ENCODE measurements at places on chromosomes 2 and 18.

GRCh38 chr2:39499336-39499735 is 62.3 kb upstream of the MAP4K3 start:
- DNase-seq, result no peak

DNA sequence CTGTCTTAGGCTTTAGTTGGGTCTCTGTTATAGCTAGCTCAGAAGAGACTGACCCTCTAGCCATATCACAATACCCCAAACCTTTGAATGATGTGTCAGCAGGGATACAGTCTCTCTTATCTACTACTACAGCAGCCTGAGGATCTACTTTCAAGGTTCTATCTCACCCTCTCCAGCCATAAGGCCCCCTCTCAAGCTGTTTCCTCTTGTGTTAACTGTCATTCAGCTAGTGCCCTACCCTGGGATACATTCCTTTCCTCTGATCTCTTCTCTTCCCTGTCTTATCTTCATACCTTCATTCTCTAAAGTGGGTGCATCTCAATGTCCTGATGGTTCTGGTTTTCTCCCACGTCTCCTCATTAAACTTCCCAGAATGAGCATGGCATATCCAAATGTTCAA is 434.7 kb downstream of the NRXN1 start:
- DNase-seq, result no peak

- DNase-seq, result no peak
These were observed 245.9 kb downstream of the METTL4 start for GRCh38 chr18:2325308-2325849.

DNA sequence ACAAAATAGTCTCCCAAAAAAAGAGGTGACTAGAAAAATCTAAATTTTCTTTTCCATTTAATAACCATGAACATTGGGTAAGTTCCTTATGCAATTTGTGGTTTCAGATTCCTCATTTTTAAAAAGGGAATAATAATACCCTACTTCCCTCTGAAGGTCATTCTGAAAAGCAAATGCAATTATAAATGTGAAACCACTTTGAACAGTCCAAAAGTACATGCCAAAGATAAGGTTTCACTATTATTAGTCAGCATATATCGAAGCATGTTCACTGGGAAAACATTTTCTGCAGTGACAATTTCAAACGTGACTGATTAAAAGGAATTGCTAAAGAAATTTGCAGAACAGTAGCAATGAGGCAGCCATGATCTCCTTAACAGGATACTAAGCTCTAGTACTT is 100.1 kb upstream of the RNF152 start:
- DNase-seq, result peak; percentile 89

DNA sequence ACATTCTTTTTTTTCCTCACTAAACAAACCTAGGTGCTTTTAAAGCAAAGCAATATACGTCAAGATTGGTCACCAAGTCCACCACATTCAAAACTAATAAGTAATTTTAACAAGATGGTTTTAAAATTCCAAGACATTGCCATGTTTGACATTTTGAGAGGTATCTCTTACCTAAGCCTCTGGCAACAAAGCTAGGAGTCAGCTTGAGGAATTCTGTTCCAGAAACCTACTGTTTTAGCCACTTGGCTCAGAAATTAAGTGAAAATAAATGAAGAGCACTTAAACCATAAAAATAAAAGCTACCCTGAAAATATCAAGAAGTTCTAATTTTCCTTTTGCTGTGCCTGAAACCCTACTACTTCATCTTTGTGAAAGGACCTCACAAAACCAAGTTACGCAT is 30.0 kb upstream of the CHMP3 start:
- DNase-seq, result no peak

DNA sequence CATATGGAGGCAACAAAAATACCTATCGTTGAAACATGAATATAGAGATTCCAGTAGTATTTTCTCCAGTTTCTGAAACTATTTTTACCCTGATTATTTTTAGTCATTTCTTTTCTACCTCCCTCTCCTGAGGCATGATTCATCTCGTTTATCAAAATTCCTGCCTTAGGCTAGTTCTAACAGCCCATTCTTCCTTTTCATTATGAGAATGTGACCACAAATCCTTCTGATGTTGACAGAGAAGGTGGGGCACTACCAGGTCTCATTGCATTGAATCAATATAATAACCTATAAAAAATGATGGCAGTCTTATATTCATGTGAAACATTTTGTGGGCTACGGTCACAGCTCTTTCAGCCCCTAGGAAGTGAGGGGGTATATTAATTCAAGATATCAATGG is 406.5 kb upstream of the UBE2E3 start:
- no peak for DNase-seq

GRCh38 chr2:209696836-209697711 is 74.6 kb upstream of the UNC80 start:
- DNase-seq, result no peak

DNA sequence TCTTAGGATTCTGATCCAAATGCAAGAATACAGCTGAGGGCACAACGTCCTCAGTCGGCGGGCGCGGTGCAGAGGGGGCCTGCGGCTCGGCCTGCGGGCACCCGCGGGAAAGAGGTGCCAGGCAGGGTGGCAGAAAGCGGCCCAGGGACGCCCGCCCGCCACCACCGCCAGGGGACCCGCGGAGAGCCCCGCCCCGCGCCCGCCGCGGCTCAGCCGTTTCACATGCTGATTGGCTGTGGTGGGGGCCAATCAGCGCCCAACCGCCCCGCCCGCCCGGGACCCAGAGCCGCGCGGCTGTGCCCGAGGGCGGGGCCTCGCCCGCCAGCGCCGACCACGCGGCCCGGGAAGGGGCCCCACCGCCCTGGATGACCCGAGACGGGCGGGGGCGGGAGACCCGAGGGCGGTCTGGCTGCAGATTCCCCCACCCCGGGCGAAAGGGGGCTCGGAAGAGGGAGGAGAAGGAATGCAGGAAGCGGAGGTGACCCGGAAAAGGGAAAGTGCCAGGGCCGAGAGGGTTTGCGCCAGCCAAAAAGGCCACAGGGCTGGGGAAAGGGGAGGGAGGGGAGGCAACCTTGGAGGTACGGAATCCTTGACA is 8.0 kb downstream of the IRS1 start:
- peak; percentile 89 for DNase-seq

- DNase-seq, result no peak
These were observed 9.7 kb upstream of the SNED1 start for GRCh38 chr2:240988571-240989271.

DNA sequence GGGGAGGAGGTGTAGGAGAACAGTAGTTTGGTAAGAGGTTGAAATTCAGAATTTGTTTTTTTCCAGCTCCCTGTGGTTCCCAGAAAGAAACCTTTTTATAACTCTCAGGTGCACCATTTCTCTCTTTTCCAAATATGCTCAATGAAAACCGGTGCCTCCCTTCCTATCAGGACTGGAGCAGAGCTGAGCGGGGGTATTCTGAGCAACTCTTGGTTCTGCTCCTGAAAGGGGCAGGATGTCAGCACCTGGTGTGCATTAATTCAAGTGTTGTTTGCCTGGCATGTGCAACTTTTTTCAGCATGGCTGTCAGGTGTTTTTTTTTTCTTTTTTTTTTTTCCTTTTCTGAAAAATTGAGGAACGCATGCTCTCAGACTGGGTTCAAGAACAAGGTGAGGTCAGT is 74.1 kb downstream of the MAPK4 start:
- no peak for DNase-seq

- no peak for DNase-seq
These were observed 25.5 kb upstream of the SLC1A4 start for GRCh38 chr2:64963719-64964118.

DNA sequence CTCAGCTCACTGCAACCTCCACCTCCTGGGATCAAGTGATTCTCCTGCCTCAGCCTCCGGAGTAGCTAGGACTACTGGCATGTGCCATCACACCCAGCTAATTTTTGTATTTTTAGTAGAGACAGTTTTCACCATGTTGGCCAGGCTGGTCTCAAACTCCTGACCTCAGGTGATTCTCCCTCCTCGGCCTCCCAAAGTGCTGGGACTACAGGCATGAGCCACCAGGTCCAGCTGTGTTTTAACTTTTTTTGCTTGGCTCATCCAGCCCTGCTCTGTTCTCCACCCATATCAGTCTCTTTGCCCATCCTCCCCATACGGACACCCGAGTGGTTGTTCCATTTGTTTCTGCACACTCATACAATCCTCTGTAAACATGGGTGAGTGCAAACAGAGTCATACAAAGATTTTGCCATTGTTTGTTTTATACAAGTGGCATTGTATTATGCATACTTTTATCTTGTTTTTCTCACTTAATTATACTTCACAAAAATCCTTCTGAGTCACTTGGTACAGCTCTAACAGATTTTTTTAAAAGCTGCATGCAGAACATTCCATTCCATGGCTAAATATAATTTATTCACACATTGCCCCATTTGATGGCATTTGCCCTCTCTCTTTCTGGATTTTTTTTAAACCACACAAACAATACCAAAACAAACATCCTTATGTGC is 5.3 kb downstream of the APOB start:
- DNase-seq, result no peak

- no peak for DNase-seq
These were observed 16.1 kb upstream of the OTOS start for GRCh38 chr2:240156435-240157146.

GRCh38 chr2:48442610-48443360 is 87.2 kb upstream of the STON1 start:
- no peak for DNase-seq

DNA sequence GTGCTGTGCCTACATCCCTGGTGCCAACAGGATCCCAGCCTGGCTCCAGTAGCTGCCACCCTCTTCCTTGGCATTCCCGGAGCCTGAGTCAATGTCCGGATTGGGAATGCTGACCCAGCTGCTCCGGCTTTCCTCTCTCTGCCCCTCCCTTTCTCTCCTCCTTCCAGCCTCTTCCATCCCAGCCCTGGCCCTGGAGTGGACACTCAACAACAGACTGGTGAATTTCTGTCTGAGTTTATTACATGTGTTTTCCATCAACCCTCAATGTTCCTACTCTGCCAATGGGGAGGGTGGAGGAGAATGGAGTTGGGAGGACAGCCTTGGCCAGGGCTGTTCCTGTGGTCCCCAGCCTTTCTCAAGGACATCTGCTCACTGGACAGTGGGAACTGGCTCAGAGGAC is 917 bp upstream of the PRKAG3 start:
- no peak for DNase-seq
